ENCODE measurements at places on chromosomes 7 and 10. TPM values are rescaled to one million over a fixed set of nuclear protein-coding genes. Genes with fewer than 3 reads are reported as not detected.

Gene KDM7A
- 3.8 TPM for polyA plus RNA-seq

Gene UBTD1
- polyA plus RNA-seq = 1.2 TPM

Gene ELFN1
- polyA plus RNA-seq = 0.54 TPM

Gene EXOSC1
- 60.6 TPM for polyA plus RNA-seq

Gene MINDY4
- 0.25 TPM for polyA plus RNA-seq

Gene PNLIP
- not detected for polyA plus RNA-seq

Gene FAM25C
- not detected for polyA plus RNA-seq

Gene RARRES2
- polyA plus RNA-seq = not detected

Gene ZEB1
- polyA plus RNA-seq = 32.2 TPM

Gene OR13A1
- 0.55 TPM for polyA plus RNA-seq

Gene LIPF
- not detected for polyA plus RNA-seq

Gene C7orf57
- not detected for polyA plus RNA-seq

Gene RAPGEF5
- 1.2 TPM for polyA plus RNA-seq

Gene AZGP1
- not detected for polyA plus RNA-seq

Gene POR
- 50.2 TPM for polyA plus RNA-seq

Gene RPEL1
- polyA plus RNA-seq = not detected

Gene DOCK1
- not detected for polyA plus RNA-seq

Gene GTPBP4
- 20.7 TPM for polyA plus RNA-seq

Gene PRKG1
- 0.36 TPM for polyA plus RNA-seq

Gene PSTK
- 7.0 TPM for polyA plus RNA-seq

Gene HOXA9
- 0.20 TPM for polyA plus RNA-seq

Gene ANKRD1
- polyA plus RNA-seq = not detected

Gene DBF4
- 24.9 TPM for polyA plus RNA-seq

Data from IgD-negative memory B cell (primary cell).